ENCODE measurements at places on chromosomes 4 and X. TPM values are rescaled to one million over a fixed set of nuclear protein-coding genes. Genes with fewer than 3 reads are reported as not detected.
A peak's percentile ranks its signal among the peaks of the same experiment; 100 is the strongest.

DNA sequence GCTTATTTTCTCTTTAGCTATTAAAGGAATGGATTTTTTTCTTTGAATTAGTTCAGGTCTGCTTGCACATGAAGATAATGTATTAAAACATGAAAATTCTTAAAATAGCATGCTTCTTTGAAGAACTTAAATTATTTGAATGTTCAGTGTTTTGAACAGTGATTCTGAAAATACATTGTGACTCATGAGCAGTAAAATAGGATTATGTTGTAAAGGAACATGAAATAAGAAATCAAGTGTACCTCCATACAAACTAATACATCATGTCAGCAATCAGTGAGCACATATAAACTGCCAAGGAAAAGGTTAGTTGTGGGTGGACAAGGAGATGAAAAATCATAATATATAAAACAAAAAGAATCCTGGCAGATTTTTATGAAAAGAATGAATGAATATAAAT is 66.1 kb downstream of the SNX25 start:
- DNase-seq: no peak

DNA sequence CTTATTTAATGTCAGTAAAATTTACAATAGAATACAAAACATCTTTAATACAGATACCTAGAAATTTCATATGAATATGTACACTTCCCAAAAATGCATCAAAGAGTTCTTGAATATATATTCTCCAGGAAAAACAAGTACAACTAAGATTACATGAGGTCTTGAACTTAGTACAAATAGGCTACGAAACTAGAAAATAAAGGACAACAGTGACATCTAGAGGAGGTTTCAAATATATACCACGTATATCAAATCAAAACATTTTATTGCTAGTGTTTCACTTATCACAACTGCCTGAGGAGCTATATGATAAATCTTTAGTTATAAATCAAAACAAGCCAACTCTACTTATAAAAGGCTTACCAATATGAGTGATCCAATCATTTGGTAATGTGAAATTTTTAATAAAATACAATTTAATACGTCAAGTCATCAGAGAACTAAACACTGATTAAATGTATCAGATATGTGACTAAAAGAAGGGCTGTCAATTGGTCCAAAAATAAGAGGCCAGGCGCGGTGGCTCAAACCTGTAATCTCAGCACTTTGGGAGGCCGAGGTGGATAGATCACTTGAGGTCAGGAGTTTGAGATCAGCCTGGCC is 36.6 kb downstream of the ANAPC10 start:
- DNase-seq: peak; percentile 58

DNA sequence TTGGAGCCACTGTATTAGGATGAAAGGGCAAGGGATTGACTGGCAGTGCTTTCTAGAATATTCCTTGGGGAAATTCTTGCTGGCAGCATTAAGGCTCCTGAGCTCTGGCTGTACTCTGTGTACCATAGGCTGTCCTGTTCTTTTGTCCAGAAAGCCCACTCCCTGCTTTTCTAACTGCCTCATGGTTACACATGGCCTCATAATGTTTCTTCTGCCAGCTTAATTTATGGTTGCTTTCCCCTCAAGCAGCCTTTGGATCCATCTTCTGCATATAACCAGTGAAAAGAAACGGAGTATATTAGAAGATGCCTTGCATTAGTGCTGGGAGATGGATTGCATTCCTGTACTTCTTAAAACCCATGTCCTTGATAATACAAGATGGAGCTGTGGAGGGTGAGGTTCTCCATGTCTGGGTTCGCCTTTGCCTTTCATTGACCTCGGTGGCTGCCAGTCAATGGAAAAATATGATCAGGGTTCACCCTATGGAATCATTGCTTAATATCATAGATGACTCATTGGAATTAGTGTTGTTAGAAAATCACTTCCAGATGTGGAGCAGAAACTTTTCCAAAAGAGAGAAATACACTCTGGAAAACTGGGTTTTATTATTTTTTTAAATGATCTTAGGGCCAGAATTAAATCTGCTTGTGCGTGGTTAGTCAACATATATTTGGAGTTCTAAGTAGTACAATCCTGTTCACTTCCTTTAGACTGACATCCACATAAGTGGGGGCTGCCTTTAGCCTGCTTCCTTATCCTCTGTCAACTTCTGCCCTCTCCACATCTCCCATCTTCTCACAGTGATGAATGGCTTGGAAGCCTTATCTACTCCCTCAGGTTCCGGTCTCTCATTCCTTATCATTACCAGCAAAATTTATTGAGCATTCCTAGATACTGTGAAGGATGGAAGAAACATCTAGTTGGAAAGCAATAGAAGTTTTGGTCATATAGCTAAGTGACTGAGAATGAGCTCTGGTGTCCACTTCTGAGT is 24.9 kb downstream of the DOCK11 start:
- peak; percentile 56 for DNase-seq

GRCh38 chr4:122787940-122788339 is 38.7 kb upstream of the FGF2 start:
- DNase-seq: no peak

Gene NSG1
- 4.1 TPM for total RNA-seq

All from bronchial epithelial cell (primary cell).